Right renal cortex interstitium (tissue), 3 donors: ENCODE measurements at places on chromosomes 2 and 18. TPM values are rescaled to one million over a fixed set of nuclear protein-coding genes. Genes with fewer than 3 reads are reported as not detected.

GRCh38 chr2:105789745-105790460 is 45.2 kb downstream of the NCK2 start:
- no peak for DNase-seq

The PJVK gene
- polyA plus RNA-seq = 8.3 TPM

DNA sequence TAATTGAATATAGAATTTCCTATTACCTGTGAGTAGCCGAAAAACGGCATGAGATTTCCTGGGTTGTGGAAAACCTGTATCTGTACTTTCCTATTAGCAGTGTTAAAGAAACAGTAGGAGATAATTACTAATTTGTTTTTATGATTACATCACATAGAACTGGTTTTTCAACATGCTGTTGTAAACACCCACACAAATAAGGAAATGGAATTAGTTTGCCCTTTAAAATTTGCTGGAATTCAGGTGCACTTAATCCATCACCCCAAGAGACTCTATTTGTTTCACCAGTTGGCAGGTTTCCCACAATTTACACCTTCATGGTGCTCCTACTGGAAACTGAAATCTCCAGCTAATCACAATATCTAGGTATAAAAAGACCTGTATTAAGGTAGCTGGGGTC is 274.1 kb upstream of the SLC8A1 start:
- DNase-seq = no peak

The ASXL2 gene
- polyA plus RNA-seq = 25.2 TPM

- DNase-seq = no peak
Observed at GRCh38 chr2:28684142-28684858, 67.3 kb upstream of the PPP1CB start.

The CIB4 gene
- 0.50 TPM for polyA plus RNA-seq

The FAM124B gene
- polyA plus RNA-seq = 2.7 TPM

DNA sequence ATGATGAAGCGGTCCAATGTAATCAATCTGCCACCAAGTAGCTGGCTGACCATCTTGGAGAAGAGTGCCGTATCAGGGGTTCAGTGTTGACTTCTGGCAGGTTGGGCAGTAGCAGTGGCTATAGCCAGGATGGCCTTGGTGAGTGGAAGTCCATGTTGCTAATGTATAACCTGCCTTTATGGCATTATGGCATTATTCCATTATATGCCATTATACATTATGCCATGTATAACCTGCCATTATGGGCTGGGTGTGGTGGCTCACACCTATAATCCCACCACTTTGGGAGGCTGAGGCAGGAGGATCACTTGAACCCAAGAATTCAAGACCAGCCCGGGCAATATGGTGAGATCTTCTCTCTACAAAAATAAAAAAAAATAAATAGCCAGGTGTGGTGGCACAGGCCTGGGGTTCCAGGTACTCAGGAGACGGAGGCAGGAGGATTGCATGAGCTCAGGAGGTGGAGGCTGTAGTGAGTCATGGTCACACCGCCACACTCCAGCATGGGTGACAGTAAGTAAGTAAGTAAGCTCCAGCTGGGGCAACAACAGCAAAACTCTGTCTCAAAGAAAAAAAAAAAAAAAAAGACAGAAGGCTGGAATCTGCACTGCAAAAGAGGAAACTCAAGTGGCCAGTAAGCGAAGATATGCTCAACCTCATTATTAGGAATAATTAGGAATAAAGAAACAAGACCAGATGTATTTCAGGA is 24.4 kb upstream of the EMILIN2 start:
- no peak for DNase-seq

DNA sequence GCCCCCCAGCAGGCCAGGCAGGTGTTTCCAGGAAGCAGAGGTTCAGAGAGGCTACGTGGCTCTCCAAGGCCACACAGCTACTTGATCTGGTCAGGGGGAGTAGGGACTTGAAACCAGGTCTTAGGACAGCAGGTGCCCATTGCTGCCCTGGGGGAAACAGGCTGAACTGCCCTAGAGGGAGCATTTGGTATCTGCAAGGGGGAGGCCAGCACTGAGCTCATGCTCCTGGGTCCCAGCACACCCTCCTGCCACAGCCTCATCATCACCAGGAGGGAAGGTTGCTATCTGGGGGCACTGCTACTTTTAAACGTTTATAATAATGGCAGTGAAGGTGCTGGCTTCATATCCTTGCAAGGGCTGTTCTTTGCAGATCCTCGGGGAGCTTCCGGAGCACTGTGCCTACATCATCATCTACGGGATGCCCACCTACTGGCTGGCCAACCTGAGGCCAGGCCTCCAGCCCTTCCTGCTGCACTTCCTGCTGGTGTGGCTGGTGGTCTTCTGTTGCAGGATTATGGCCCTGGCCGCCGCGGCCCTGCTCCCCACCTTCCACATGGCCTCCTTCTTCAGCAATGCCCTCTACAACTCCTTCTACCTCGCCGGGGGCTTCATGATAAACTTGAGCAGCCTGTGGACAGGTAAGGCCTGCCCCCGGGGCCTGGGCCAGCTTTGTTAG is 36.1 kb downstream of the ABCG8 start:
- DNase-seq = no peak

The CTAGE1 gene
- not detected for polyA plus RNA-seq

GRCh38 chr2:214465363-214466146 is 54.7 kb downstream of the VWC2L start:
- no peak for DNase-seq

- DNase-seq = no peak
Observed at GRCh38 chr2:109554758-109555157, 59.0 kb downstream of the SEPTIN10 start.

- DNase-seq = no peak
Observed at GRCh38 chr2:198096002-198096401, 291.6 kb downstream of the PLCL1 start.

GRCh38 chr18:76721207-76721996 is 101.0 kb upstream of the ZNF236 start:
- no peak for DNase-seq

DNA sequence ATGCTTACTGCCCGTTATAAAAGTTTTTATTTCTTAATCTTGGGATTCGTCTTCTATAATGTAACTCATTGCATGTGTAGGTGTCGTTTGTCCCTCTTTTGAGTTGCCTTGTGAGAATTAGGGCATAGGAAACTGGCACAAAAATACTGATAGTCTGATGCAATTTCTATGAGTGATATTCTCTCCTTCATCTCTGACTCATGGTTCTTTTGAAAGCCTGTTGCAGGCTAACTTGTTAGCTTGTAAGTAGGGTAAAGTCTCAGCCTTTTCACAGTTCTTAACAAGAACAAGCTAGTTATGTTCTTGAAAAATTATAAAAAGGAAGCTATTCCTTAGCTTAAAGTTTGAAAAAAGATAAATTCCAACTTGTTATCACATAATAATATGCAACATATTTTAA is 1085.4 kb upstream of the NRXN1 start:
- no peak for DNase-seq

DNA sequence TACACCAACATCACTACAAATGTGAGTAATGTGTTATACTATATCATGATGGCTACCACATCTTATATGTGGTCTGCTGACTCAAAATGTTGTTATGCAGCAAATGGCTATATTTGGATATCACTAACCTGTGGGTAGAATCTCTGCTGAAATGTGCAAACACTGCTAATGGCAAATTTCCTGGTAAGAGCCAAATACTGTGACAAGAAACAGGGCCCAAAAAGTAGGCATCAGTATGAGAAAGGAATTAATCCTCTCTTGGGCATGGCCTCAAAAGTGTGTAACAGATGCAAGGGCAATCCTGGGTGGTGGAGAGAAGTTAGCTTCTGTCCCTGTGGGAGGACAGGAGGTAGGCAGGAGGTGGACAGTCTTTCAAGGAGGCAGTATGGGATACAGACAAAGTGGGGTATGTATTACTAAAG is 13.3 kb downstream of the ATF2 start:
- DNase-seq = no peak

- DNase-seq = no peak
Observed at GRCh38 chr2:206790311-206790935, 25.0 kb downstream of the FASTKD2 start.

DNA sequence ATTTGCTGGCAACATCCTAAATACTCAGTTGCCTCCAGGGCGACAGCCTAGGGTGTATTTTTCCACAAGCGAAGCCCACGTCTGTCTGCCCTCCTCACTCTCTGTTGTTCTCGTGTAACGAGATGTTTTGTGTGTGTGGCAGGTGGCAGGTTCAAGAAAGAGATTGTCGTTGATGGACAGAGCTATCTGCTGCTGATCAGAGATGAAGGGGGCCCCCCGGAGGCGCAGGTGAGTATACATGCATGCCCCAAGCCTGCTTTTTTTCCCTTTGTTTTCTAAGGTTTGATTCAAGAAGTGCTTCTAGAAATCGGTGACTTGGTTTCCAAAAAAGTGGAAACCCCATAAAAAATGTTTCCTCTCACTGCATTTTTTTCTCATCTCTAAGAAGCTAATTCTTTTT is 247.0 kb downstream of the AGAP1 start:
- DNase-seq = no peak

The ME2 gene
- polyA plus RNA-seq = 32.4 TPM

- DNase-seq = no peak
Observed at GRCh38 chr2:96091141-96091710, 25.1 kb downstream of the ADRA2B start.

DNA sequence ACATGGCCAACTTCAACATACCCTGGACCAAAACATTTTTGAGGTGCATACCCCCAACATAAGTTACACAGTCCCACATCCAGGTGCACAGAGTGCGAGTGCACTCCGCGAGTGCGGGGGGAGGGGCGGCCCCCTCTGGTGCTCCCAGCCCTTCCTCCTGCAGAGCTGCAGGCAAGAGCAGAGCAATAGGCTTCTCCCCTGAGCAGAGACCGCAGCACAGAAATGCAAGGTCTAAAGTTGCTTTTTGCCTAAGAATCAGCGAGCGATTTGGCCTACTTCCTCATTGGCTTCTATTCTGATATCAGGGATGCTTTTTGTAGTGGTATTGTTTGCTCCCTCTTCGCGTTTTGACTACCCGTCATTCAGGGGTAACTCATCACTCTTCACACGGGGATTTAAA is 40.6 kb downstream of the BOLA3 start:
- DNase-seq = no peak
